Memory B cell (primary cell): ENCODE measurements at places on chromosomes 5 and 9.

DNA sequence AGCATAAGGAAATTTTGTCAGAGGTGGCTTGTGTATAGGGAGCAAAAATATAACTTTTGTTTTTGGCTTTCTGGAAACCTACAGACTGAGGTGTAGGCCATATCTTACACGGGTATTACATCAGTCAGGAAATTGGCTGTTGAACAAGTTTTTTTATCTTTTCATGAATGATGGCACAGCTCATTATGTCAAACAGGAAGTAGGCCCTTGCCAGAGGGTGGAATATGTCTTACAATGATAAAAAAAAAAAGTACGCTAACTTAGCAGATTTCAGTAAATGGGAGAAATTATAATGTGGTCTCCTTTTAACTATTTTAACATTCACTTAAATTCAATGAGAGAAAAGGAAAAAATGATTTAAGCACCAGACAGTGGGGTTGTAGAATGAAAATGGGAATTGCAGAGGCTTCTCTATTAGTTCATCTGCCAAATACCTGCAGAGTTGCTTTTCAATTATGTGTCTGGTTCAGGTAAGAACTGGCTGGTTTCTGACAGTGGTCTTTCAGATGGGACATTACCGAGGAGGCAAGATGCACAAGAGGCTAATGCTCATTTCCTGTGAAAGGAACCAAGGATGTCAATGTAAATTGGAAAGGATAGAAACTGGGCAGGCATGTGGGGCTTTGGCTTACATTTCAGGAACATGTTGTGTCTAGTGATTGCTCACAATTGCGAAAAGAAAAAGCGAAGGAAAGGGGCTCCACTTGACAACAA is 169.9 kb downstream of the NNT start:
- DNase-seq: no peak

GRCh38 chr9:135584934-135585333 is 23.4 kb downstream of the PAEP start:
- no peak for DNase-seq

GRCh38 chr5:109690975-109691574 is 1.3 kb downstream of the MAN2A1 start:
- DNase-seq: peak; percentile 56

DNA sequence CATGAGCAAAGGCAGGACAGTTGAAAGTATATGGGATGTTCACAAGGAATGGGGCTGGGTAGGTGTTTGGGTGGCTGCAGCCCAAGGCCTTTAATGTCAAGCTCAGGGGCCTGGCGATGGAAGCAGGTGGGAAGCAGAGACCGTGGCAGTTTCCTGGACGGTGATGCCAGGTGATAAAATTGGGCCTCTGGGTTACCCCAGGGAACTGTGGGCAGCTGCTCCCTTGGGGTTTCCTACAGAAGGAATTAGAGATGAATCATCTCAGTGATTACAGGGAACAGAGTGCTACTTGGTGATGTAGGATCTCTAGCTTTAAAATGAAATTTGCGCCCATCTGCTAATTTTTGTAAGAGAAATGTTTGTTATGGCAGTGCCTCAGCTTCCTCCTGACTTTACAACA is 39.2 kb downstream of the TSTD2 start:
- no peak for DNase-seq

DNA sequence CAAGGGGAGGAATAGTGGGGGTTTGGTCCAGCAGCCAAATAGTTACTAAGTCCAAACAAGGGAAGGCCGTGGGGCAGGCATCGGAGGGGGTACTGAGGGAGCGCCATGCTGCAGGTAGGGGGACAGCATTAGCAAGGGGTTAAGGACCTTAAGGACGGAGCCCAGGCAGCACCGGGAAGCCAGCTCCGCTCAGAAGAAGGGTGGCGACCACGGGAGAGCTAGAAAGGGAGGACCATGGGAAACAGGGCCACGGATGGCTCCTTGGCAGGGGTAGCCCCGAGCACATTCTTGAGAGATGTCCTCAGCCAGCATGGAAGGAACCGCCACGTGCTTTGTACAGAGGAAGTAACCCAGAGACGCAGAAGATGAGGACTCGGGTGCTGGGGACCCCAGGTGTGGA is 76.2 kb upstream of the STXBP1 start:
- no peak for DNase-seq

DNA sequence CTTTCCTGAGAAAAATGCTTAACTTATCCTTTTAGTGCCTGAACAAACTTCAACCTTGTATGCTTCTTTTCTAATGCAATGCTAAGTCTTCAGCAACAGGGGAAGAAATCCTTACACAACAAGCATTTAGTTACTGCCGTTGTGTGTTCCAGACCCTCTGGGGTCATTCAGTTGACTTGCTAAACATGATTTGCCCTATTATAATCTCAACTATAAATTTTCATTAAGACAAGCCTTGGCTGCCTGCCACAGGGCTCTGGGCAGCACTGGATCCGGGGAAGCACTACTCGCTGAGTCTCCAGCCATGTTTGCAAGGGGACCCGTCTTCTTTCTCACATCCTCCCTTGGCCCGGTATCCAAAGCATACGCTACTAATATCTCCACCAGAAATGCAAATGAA is 58.1 kb downstream of the PTCH1 start:
- DNase-seq: no peak

DNA sequence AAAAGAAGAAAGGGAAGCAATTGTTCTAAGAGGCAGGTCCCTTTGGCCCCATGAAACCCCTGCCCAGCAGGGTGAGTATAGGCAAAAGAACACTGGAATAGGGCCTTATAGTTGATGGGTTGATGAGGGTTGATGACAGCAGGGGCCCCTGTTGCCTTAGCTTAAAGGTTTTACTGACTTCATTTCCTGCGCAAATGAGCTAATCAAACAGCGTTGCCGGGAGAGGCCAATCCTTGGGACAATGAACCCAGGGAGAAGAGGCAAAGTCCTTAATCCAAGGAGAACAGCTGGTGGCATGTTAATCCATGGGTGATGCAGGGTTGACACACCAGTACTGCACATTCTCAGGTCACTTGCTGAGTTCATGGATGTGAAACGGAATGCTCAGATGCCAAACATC is 22.0 kb upstream of the EPB41L4B start:
- DNase-seq: no peak

DNA sequence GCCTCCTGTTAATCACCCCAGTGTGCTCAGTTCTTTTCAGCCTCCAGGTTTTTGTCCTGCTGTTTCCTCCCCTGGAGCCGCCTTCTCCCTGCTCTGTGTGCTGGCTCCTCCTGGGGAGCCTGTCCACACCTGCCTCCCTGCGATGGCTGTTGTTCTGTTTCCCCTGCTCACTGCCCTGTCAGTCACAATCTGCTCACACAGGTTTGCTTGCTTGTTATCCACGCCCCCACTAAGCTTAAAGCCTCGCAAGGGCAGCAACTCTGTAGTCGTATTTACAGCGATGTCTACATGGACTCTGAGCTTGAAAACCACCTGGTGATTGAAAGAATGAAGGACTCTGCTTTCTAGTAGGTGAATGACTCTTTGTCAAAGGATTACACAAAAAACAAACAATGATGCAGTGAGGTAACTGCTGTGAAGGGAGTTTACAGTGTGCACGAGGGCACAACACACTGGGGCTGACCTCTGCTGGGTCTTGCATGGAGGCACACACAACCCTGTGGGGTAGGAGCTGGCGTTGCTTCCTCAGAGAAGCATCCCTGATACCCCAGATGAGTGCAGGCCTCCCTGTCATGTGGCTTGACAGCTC is 39.6 kb upstream of the TEX48 start:
- no peak for DNase-seq

DNA sequence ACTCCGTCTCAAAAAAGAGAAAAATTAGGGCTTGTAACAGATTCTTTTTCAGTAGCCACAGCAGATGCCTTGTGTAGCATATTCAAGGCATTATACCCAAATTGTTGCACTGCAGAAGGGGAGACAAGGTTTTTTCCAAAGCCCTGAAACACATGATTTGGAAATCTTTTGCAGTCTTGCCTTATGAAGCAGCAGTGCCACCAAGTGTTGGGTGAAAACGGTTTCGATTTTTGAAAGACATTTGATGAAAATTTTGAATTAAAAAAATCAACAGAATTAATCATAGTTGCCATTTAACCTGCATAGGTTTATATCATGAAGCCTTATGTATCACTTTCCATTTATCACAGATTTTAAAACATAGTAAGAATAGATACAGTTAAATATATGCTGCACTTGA is 479.5 kb downstream of the TAF11L14 start:
- no peak for DNase-seq

DNA sequence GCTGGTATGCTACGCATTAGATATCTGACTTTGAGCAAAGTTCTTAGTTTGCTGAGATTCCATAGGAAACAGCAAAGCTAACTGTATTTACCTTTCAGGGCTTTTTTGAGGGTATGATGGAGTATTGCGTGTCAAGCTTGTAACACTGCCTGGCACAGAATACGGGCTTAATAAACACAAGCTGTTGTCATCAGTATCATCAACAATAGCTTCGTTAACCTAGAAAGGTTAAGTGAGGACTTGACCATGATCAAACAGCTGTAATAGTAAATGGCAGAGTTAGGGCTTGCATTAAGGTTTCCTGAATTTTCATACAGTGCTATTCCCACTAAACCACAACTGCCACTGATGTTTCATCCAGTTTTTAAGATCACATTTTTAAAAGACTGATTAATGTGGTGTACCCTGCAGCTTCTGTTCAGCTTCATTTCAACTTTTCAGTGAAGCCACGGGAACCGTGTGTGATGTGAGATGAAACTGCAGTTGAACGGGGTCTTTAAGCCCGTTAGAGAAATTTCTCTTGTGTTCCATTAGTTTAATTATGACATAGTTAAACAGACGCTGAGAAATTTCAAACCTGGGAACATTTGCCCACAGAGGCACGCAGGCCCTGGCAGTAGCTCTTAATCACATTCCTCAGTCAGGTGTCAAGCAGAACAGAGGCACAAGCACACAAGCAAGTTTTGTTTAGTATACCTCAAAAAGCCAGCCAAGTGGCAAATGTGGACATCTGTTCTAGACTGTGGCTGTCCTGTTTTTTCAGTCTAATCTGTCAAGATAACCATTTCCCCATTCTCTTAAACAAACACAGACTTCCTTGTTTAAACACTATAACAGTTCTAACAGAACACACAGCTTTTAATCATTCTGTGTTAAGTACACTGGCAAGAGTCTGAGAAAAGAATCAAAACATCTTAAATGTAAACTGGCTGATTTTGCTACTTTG is 147.1 kb downstream of the ZNF608 start:
- peak; percentile 41 for DNase-seq

DNA sequence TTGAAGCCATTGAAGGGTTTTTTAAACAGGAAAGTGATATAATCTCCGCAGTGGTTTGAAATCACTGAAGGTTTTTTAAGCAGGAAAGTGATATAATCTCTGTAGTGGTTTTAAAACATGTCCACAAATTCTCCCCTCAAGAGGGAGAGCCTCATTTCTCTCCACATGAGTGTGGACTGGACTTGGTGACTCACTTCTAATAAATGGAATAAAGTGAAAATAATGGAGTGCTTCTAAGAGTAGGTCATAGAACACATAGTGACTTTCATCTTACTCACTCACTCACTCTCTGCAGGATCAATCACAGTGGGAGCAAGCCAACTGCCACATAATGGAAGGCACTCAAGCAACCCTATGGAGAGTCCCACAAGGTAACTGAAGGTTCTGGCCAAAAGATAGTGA is 12.0 kb downstream of the CTNNAL1 start:
- no peak for DNase-seq

DNA sequence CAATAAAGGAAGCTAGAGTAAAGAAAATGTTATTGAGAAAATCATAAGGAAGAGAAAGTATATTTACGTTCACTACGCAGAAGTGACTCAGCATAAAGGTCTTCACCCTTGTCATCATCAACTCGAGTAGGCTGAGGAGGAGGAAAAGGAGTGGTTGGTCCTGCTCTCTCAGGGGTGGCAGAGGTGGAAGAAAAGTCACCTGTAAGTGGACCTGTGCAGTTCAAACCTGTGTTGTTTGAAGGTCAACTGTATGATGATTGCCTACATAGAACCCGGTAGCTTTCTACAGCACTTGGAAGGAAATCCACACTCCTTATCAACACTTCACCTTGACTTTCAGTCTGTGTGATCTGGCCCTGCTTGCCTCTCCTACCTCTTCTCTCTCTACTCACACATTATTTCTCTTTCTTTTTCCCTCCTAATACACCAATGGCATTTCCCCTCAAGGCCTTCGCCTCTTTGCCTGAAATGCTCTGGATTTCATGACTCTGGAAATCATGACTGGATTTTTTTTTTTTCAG is 109.3 kb upstream of the CPEB4 start:
- no peak for DNase-seq

DNA sequence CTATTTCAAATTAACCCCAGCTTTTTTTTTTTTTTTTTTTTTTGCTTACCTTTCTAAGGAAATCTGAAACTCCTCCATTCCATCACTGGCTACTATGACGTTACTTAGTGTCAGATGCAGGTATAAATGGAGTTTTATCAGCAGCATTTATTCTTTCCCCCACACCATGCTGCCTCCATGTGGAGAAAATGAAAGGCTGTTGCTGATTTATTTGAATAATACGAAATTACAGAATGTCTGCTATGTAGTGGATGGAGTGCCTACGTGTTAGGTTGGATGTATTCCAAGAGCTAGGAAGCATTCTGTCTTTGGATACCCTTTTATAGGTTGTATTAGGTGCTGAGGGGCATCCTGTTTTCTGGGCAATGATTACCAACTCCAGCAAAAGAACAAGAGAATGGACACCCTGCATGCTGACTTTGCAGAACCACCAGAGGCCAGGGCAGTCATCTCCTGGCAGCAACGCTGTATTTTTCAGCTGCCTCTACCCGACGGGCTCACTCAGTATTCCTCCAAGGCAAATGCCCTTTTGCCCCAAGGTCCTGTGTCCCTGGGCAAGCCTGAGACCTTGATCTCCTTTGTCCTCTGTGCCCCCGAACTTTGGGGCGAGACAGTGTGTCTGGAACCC is 199.5 kb downstream of the ALDH1A1 start:
- no peak for DNase-seq

GRCh38 chr9:91486699-91487497 is 63.3 kb upstream of the NFIL3 start:
- DNase-seq: no peak

DNA sequence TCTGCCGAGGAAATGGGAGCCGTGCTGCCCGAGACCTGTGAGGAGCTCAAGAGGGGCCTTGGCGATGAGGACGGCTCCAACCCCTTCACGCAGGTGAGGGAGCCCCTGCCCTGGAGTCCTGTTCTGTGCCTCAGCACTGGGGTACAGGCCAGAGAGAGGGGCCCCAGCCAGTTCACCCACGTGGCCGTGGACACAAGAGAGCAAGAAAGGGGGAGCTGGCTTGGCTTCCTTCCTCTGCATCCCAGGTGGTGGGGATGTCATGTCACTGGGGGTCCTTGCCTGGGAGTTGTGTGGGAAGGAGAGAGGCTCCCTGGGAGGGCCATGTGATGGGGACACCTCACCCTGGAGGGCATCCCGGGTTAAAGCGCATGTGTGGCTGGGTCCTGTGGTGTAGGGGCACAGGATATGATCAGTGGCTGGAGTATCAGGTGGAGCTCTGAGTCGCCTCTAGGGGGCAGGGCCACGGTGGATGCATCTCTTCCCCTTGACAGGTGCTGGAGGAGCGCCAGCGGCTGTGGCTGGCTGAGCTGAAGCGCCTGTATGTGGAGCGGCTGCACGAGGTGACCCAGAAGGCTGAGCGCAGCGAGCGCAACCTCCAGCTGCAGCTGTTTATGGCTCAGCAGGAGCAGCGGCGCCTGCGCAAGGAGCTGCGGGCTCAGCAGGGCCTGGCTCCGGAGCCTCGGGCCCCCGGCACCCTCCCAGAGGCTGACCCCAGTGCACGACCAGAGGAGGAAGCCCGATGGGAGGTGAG is 7.5 kb downstream of the N4BP3 start:
- DNase-seq: peak; percentile 82

- no peak for DNase-seq
These were observed 219.6 kb downstream of the DENND1A start for GRCh38 chr9:123710299-123710698.
